ENCODE measurements at places on chromosomes 3 and 15.

- DNase-seq = no peak
Measured at GRCh38 chr15:33443708-33444107, 132.9 kb downstream of the RYR3 start.

GRCh38 chr3:192892981-192893700 lies 24.5 kb downstream of the MB21D2 start:
- DNase-seq = peak; percentile 80

GRCh38 chr3:189133768-189134167 lies 38.0 kb upstream of the TPRG1 start:
- no peak for DNase-seq

GRCh38 chr3:107819656-107820055 lies 271.2 kb downstream of the CD47 start:
- no peak for DNase-seq

GRCh38 chr3:137171834-137172603 lies 214.2 kb downstream of the IL20RB start:
- DNase-seq = no peak

DNA sequence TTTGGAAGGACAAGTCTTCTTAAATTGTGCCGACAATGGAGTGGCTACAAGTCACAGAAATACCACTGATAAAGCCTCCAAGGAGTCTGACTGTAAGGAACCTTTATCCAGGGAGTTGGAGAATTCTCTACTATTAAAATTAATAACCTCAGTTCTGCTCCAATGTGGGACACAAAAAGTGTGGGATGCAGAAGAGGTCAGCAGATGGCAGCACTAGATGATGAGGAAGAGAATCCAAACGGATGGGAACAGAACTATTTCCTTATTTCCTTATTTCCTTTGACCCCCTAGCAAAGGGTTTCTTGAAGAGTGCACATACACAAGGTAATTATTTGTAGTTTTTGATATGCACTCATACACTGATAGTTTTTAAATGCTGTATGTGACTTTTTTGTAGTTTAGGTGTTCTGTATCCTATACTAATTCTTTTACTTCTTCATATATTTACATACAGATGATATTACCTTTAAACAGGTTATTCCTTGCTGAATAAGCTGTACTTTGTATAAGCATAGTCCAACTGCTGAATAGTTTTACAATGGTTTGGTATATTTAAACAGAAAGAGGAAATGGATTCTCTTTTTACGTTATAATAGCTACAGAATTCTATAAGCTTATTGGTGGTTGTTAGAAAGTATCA lies 25.6 kb upstream of the NLGN1 start:
- DNase-seq = peak; percentile 37

DNA sequence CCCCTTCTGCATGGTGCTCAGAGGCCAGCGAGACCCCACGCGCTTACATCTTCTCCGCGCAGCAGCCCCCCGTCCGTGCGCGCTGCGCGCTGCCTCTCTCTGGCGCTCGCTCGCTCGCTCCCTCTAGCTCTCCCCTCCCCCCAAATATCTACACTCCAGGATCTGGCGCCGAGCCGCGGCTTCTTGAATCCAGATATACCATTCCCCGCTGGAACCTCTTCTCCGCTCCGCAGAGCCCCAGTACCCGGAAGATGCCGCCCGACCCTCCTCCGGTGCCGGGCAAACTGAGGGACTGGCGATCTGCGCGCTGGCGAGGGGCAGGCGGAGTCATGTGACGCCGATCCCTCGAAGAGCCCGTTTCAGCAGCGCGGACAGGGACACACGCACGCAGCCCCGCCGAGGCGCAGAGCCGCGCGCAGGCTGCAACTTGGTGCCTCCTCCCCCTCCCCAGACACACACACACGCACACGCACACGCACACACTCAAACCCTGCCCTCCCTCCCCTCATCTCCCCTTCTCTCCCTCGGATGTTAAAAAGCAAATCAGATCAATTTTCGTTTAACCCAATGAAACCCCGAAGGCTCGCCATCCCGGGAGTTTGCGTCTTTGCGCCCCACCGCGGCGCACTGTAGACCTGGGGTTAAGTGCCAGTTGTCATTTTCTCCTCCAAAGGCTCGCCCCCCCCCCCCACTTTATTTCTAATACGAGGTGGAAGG lies at the start of gene RASGRF1:
TSS of gene RASGRF1 (minus strand) at position 294 of the 717 bp plus-strand sequence. CDS start at position 12, 282 bp downstream.
- DNase-seq = no peak

DNA sequence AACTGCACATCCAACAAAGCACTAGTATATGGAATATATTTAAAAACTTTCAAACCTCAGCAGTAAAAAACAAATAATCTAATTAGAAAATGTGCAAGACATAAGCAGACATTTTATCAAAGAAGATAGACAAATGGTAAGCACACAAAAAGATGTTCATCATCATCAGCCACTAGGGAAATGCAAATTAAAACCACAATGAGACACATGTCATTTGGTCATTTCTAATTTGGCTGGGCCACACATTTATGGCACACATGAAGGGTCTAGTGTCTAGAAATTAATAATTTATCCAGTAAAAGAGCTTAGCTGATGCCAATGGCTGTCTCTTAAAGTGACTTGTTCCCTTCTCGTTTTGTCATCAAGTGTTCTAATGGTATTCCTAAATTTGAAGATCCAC lies 45.8 kb downstream of the ARHGAP31 start:
- DNase-seq = no peak

DNA sequence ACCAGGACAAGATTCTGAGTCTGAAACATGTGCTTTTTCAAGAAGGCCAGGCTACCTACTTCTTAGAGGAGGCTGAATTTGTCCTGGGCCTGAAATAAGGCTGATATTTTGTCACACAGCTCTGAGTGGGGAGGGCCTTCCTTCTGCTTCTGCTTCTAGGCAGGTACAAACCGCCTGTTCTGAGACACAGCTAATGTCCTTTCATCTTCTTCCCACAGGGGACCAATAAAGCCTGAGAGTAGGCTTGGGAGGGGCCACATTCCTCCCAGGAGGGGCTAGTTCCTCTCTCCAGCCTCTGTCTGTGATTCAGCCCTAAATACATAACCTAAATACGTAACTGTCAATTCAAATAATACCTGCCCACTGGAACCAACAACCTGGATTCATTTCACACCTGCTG lies 34.8 kb downstream of the CRYGS start:
- DNase-seq = no peak

DNA sequence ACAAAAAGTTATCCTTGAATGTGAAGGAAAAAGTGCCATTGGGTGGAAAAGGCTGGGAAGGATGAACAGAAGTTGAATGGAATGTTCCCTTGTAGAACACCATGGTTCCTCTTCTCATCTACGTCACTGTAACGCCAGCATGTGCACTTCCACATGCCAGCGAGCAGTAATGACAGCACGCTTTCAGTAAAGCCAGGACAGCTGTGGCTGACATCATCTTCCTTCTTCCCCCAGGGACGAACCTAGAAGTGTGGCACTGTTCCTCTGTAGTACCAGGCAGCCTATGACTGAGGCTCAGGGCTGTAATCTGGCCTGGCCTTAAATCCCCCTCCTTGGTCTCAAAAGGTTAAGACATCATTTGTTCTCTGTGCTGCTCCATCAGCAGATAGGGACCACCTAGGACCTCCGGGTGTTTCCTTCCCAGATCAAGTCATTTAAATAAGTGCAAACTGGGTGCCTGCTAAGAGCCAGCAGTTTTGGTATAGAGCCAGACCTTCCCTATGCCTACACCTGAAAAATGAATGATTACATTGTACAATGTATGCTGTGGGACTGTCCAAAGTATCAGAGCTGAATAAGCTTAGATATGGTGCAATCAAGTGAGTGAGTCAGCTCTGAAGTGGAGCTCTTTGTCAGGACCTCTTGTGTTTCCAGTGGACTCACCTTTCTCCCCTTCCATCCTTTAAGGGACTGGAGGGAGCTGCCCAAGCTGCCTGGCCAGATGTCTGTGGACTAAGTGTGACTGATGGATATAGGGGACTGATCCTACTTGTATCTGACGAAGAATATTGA lies 5.6 kb upstream of the SRPRB start:
- no peak for DNase-seq

- DNase-seq = no peak
Measured at GRCh38 chr3:41330465-41330864, 131.2 kb downstream of the CTNNB1 start.
